Stomach (tissue), 19 donors: ENCODE measurements at places on chromosomes 12 and 14.

GRCh38 chr12:116955382-116956021 is 44.8 kb downstream of the FBXW8 start:
- peak; percentile 70 for DNase-seq

DNA sequence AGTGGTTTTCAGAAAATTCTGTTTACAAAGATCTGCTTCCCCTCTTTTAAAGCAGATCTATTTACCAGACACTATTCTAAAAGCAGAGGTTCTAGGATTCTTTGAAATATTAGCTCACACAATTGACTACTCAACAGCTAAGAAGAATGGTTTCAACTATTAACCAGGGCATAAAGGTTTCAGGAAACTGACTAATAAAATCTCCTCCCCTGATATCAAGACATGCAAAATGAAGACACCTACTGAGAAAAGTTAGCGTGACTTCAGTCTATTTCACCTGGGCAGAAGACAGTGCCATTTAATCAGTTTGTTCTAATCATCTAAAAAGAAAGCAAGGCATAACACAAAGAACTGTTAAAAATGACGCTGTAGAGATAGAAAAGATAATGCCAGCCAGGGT is 22.2 kb downstream of the DAD1 start:
- DNase-seq, result no peak

DNA sequence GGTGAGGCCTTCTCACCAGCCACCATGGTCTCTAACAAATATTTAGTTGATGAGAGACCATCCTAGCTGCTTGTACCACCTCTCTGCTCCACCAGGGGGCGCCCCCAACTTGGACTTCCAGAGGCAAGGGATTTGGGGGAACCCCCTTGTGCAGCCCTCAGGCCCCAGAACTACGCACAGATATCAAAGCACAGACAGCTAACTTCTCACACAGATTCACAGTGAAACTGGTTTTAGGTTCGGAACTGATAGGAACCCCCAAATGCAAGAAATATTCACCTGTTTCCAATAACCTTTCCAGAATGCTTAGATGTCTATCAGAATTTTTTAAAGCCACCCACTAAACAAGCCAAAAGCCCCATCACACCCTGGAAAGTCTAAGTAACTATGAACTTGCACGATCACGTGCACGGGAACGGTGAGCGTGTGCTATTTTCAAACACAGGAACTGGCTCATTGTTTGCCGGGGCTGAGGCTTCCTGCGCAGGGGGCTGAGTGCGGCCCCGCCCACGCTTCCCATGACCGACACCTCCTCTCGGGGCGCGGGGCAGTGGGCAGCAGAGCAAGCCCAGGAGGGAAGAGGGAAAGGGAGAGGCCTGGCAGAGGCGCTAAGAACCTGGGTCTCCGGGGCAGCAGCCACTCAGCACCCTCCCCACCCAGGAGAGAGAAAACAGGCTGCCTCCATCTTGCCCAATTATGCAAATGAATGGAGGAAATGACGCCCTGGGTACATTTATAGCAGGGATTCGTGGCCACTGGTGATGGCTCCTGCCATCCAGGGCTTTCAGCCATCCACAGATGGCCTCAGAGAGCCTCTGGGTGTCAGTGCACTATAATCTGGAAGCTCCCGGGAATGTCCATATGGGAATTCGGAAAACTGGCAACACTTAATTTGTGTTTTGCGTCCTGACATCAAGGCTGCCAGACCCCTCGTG is 79.4 kb upstream of the GPR68 start:
- DNase-seq, result peak; percentile 90

GRCh38 chr12:104281636-104282035 is 21.9 kb upstream of the EID3 start:
- no peak for DNase-seq

DNA sequence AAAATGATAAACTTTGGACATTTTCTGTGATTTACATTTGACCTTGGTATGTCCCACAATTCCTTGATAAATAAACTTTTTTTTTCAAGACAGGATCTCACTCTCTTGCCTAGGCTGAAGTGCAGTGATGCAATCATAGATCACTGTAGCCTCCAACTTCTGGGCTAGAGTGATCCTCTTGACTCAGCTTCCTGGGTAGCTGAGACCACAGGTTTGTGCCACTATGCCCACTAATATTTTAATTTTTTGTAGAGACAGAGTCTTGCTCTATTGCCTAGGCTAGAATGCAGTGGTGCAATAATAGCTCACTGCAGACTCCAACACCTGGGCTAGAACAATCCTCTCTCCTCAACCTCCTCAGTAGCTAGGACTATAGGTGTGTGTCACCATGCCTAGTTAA is 79.1 kb upstream of the PTGDR start:
- DNase-seq, result no peak

- no peak for DNase-seq
Measured at GRCh38 chr12:88035907-88036289, 6.7 kb upstream of the C12orf50 start.

- no peak for DNase-seq
Measured at GRCh38 chr12:89075880-89076540, 276.3 kb downstream of the DUSP6 start.
